ENCODE measurements at places on chromosomes 6 and 20.

- no peak for DNase-seq
Observed at GRCh38 chr6:108157234-108157980, 8.4 kb upstream of the NR2E1 start.

DNA sequence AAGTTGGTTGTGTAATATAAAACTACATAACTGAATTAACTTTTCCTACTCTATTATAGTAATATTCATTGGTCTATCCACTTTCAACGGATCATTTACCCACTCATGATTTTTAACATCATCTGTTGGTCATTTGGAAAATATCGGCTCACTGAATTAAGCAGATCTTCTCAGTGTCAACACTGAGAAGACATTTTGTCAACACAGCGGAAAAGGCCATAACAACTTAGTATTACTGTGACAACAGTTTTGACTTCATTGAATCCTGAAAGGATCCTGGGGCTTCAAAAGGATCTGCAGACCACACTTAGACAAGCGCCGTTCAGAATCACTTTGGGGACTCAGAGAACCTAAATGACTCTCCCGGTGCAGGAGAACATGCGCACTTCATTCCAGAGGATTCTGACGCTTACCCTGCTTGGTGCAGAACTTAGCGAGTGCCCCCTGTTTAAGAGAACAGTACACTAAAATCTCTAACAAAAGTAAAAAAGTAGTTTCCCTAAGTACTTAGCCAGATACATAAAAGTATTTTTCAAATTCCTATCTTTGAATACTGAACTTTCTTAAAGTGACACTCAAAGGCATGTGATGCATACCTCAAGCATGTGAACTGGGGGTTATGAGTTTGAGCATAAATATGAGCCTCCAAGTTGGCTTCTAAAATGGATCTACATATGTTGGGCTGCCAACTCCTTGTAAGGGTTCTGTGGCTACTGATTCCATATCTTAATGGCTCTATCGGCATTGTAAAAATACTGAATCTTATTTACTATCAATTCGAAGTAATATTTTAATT, 4.0 kb downstream of the ZBTB2 start:
- DNase-seq: no peak

- no peak for DNase-seq
Observed at GRCh38 chr6:87212596-87212995, 57.2 kb downstream of the ZNF292 start.

DNA sequence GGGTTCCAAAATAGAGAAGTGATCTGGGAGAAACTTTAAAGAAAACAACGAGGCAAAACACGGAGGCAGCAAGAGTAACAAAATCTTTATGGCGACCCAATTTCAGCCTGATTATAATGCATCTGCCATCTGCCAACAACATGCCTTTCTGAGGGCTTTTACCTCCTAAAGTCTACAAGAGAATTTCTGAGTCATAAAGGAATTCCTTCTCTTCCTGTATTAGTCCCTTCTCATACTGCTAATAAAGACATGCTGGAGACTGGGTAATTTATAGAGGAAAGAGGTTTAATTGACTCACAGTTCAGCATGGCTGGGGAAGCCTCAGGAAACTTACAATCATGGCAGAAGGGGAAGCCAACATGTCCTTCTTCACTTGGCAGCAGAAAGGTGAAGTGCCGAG, 226.6 kb downstream of the HACE1 start:
- DNase-seq: no peak

DNA sequence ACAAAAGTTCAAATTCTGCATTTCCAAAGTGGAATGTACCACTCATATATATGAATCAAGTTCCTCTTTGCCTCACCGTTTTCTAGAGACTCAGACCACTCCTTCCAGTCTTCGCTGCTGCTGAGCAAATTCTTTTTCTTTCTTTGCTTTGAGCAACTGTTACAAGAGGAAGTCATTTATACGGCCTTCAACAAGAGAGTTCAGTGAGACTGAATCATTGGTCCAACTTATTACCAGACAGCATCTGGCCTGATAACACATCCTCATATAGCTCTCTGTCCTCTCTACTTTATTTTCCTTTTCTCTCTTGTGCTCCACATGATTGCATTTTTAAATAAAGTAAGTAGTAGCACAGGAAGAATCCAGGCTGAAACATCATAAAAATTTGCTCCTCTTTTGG, 652.7 kb downstream of the PHF3 start:
- no peak for DNase-seq

DNA sequence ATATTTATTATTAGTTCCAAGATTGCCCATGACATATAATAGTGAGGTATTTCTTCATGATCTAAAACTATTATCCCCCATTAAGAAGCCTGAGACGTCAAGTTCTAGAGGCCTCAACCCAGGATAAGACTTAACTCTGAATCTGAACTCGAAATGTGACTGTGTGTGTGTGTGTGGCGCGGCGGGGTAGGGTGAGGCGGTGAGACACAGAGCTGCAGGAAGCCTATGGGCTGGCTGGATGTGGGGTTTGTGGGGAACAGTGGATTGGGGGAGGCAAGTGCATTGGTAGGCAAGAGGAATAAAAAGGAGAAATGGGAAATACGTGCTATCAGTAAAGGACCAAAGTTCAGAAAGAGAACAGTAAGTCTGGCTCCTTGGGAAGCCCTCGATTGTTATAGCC, 66.5 kb upstream of the RNF146 start:
- no peak for DNase-seq

DNA sequence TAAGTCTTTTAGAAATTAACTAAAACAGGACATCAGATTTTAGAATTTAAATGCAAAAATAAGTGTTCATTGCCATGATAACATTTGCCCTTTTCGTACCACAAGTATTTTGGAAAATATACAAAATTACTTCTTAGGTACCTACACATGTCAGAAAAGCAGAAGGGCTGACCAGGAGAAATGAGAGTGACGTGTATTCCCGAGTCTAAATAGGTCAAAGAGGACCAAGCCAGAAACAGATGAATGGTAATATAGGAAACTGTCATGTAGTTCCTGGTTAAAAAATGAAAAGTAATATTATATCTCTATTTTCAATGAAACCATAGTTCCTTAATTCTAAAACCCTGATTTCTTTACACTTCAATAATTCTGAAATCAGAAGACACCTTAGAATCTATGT, 126.2 kb downstream of the IPCEF1 start:
- no peak for DNase-seq

DNA sequence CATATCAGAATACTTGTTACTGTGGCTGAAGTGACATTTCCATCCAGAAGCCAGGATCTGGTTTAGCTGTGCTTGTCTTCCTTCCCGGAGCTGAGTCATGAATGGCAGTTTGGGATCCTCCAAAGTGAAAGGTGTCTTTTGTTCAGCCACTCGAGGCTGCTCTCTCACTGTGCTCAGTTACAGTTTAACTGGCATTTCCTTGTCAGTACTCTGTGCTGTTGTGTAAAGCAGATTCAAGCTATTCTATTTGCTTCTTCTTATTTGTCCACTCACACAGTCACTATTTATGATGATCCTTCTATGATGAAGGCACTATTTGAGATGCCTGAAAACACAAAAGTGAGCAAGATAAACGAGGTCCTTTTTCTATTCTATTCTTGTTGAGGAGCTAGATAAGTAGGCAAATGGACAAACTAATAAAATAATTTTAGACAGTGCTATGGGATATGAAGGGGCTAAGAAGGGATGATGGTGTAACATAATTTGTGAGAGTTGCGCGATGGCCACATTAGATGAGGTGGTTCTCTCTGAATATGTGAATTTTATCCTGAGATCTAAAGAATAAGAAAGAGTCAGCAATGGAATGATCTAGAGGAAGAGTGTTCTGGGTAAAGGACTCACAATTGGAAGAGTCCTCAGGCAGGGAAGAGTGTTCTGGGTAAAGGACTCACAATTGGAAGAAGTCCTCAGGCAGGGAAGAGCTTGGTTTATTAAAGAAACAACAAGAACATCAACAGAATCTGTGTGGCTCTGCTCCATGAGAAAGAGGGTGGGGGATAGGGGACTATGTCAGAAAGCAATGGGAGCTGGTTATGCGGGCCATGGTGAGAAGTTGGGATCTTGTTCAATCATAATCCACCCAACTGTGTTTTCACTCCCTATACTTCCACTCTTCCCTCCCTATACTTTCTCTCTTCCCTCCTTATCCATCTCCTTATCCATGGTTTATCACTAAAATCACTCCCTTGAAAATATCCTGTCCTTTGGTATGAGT, 40.1 kb downstream of the CYP24A1 start:
- DNase-seq: no peak

DNA sequence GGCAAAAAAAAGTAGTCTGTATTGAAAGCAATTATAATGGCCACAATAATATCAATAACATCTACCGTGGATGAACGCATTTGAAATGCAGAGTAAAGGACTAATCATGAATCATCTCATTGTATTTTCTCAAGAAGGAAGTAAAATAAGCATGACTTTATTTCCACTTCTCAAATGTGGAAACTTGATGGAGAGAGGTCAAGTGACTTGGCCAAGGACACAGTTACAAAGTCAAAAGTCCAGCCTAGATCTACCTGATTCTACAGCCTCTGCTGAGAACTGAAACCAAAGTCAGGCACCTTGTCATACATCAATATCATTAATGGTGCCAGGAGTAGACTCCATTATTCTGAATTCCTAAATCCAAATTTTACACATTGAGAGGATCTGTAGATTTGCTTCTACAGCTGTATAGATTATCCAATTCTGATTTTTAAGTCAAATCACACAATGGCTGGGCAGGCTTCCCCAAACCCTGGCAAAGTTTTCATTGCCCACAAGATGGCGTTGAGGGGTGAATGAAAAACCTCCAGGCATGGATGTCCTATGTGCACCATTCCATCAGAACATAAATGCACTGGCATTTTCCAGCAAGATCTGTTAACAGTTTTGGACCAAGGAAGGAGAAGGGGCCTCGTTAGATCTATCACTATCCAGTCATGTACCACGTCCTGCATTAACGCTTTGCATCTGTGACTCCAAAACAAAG, 423.1 kb downstream of the MAFB start:
- no peak for DNase-seq

GRCh38 chr6:36751091-36751490, 53.5 kb downstream of the RAB44 start:
- no peak for DNase-seq

- peak; percentile 62 for DNase-seq
Observed at GRCh38 chr20:32031007-32031958, 20.8 kb upstream of the HCK start.

GRCh38 chr6:63923139-63923739, 287.6 kb downstream of the PHF3 start:
- no peak for DNase-seq

DNA sequence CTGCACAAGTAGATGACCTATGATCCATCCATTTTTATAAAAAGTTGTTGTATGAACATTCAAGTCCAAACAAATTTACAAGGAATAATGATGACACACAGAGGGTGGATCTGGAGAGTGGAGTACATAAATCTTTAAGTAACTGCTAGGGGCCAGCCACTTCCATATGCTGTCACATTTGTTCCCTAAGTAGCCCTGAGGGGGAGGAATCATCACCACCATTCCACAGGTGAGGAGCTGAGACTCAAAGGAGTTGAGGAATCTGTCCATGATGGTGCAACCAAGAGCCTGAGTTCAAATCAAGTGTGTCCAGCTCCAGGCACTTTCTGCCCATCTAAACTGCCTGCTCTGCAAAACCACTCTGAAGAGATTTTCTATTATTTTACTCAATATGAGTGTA, 132.1 kb downstream of the AIG1 start:
- DNase-seq: no peak

DNA sequence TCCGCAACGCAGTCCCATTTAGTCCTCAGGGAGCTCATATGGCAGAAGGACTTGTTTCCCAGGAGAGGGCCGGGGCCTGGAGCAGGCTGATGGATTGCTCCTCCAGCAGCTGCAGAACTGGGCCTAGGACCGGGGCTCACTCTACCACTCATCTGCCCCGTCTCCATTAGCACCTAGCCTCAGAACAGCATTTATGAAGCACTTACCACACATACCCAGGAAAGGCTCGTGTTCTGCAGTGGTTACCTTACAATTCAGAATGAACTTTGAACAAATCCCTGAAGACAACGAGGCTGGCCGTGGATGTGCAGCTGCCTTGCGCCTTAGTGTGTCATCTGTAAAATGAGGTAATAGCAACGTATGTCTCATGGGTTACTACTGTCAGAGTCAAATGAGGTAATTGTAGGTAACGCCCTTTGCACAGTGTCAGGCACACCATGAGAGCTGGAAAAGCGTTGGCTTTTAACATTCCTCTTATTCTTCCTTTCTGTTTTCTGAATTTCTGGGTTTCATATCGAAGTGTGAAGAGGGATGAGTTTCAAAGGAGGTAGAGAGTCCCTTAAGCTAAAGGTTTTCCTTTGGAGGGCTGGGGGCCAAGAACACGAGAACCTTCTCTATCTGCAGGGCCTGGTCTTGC, 46.3 kb upstream of the CD93 start:
- DNase-seq: no peak

DNA sequence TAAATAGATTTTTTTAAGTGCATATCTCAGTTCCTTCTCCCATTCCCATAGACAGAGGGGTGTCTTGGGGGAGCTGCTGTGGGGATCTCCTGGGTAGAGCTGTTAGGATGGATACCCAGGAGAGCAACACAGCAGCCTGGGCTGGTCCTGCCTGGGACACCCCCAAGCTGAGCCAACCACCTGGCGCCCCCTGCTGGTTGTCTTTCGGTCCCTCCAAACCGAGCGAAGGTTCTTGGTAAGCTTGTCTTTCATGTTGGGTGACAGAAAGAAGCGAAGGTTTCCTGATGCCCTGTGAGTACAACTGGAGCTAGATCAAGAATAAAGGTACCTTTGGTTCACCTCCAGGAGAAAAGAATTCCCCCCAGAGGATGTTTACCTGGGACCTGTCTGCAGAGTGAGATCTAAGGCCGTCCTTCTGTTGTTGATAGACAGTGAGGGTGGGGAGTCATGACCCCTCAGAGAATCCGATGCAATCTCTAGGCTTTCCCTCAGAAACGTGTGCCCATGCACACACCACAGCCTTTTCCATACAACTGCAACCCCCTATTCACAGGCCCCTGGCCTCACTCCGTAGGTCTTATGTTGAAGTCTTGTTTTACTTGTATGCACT, 50.8 kb downstream of the SNX9 start:
- DNase-seq: no peak

GRCh38 chr6:29943053-29943966, 978 bp downstream of the HLA-A start:
- no peak for DNase-seq

DNA sequence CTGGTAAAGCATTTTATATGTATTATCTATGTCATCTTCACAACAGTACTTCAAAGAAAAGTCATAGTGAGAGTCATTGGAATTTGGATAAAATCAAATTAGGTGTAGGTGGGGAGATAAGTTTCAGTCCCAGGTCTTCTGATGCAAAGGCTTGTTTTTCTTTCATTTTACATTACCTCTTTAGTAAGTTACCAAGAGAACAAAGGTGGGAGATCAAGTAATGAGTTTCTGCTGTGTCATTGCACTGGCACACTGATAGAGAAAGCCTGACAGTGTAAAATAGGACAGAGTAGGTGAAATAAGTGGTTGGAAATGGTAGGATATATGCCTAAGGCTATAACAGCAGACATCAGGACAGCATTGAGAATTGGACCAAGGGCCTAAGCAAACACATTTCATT, 250.4 kb downstream of the NKAIN2 start:
- DNase-seq: no peak
